ENCODE measurements at places on chromosomes 6 and 20.

- DNase-seq: no peak
These were observed 86.7 kb upstream of the BACH2 start for GRCh38 chr6:90383196-90383822.

- DNase-seq: no peak
These were observed 11.7 kb downstream of the TSHZ2 start for GRCh38 chr20:52983726-52984450.

DNA sequence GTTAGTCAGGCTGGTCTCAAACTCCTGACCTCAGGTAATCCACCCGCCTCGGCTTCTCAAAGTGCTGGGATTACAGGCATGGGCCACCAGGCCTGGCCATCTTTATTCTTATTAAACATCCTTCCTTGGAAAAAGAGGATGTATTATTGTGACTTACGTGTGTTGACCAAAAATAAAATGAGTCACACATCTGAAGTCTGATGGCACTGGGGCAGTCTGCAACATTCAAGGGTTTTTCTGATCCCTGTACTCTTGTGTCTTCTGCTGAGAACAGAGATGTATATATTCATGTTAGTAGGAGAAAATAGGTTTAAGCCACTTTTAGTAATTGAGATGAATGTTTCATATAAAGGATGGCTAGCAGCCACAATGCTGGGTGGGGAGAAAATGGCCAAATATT, 129.9 kb upstream of the RIPOR2 start:
- no peak for DNase-seq

DNA sequence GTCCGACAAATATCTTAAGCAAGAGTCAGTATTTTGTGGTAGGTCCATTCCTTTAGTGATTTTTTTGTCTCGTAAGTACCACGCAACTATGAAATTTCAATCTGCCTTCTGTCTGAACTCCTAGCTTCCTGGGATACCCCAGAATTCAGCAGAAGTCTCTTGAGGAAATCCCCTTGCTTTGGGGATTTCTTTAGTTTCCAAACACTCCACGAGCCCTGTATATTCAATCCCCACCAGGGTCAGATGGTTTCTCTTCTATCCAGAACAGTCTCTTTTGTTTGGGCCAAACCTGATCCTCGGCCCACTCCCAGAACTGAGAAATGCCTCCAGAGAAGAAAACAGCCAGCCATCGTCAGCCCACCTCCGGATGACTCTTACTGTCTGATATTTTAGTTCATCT, 113.0 kb downstream of the CHD6 start:
- DNase-seq: no peak

DNA sequence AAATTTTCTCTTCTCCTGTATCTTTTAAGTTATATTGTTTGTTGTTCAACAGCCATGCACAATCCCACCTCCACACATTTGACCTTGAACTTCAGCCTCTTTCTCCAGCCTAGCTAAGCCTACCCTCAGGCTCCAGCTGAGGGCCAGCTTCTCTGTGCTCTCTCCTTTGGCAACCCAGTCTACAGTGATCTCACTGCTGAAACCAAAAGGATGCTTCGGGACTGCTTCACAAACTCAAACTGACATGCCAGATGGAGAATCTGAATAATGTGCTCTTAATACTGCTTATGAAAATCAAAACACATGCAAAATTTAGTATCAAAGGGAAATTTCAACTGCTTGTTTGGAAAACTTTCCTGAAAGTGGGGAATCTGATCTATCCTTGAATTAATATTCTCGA, 16.1 kb upstream of the RIN2 start:
- DNase-seq: no peak

GRCh38 chr20:61737812-61738443, 327.8 kb downstream of the TAF4 start:
- no peak for DNase-seq

- no peak for DNase-seq
These were observed 553.4 kb upstream of the CITED2 start for GRCh38 chr6:139927742-139928305.

- DNase-seq: no peak
These were observed 207.4 kb downstream of the FNDC1 start for GRCh38 chr6:159376516-159377158.

DNA sequence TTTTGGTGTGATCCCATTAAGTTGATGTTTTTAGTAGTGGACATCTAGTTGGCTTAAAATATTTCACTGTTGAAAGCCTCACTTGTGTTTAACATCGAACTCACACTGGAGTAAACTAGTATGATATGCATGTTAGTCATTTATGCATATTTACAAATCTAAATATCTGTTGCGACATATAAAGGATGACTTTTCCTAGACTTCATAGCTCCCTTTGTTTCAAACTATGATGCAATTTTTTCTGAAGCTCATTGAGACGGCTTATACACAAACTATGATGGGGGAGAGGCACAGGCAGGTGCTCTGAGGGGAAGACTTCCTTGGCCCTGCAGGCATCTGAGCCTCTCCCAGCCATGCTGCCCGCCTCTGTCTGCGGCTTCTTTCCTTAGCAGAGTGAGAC, 11.8 kb upstream of the FOXC1 start:
- peak; percentile 58 for DNase-seq

GRCh38 chr20:43915211-43916072, 790 bp downstream of the TOX2 start:
- DNase-seq: peak; percentile 53

- no peak for DNase-seq
These were observed 612 bp upstream of the AGPAT4 start for GRCh38 chr6:161274488-161274858.

- no peak for DNase-seq
These were observed 6.5 kb upstream of the GATA5 start for GRCh38 chr20:62482146-62482809.

GRCh38 chr20:47849006-47849405, 63.7 kb upstream of the SULF2 start:
- no peak for DNase-seq

- DNase-seq: peak; percentile 95
These were observed 36.6 kb upstream of the LTV1 start for GRCh38 chr6:143806282-143807102.

- no peak for DNase-seq
These were observed 71.1 kb downstream of the BFSP1 start for GRCh38 chr20:17460119-17460518.

GRCh38 chr20:40467067-40467466, 222.0 kb downstream of the MAFB start:
- DNase-seq: no peak

GRCh38 chr20:5920581-5920980, 29.8 kb downstream of the TRMT6 start:
- DNase-seq: no peak

DNA sequence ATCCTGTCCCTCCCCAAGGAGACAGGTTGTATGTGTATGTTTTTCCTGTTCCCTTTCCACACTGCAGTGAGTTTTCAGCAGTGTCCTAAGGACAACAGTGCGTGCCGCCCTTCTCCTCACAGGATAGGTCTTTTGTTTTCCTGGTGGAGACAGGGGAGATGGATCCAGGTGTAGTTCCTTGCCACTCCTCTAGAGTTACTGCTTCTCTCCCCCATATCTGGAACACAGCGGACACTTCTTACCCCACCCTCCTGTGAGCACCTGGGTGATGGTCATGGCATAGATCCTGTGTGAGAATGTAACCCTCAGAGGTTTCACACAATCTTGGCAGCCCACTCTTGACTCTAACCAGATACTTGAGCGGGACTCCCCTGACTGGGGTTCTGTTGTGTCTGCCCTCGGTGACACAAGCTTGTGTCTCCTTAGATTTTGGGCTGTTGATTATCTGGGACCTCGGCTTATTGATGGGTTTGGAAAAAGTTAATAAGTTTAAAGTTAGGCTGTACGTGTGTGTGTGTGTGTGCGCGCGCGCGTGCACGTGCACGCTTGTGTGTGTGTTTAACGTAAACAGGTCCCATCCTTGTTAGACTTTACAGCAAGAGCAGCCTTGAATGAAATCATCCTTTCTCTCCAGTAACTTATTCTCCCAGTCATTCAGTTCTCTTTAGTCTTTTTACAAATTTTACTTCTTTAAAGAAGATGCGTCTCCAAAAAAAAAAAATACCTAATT, 131.3 kb upstream of the EDN1 start:
- no peak for DNase-seq

GRCh38 chr20:58699623-58700107, 7.1 kb downstream of the NPEPL1 start:
- no peak for DNase-seq

- DNase-seq: no peak
These were observed 74.6 kb upstream of the XRN2 start for GRCh38 chr20:21228511-21228910.

GRCh38 chr6:79544299-79544927, 7.2 kb upstream of the LCA5 start:
- DNase-seq: peak; percentile 72

DNA sequence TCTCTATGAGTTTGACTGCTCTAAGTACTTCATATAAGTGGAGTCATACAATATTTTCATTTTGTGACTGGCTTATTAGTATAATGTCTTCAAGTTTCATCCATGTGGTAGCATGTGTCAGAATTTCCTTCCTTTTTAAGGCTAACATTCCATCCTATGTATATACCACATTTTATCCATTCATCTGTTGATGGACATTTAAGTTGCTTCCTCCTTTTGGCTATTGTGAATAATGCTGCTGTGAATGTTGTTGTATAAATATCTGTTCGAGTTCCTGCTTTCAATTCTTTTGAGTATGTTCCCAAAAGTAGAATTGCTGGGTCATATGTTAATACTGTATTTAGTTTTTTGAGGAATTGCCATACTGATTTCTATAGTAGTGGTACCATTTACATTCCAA, 79.5 kb downstream of the PTPRA start:
- DNase-seq: no peak

GRCh38 chr20:51326201-51326819, 216.2 kb downstream of the NFATC2 start:
- DNase-seq: peak; percentile 30

DNA sequence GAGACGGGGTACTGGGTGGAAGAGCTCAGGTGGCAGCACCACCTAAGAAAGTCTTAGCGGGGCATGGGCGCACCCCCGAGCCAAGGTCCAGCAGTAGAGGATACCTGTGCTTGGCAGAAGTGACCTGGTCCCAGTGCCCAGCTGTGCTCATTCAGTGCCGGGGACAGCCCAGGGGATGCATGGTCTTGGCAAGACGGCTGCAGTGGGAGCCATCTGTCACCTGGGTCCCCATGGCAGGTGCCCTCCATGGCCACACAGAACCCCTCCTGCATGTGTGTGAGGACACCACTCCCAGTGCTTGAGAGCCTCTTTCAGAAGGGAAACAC, 664.7 kb downstream of the QKI start:
- no peak for DNase-seq

DNA sequence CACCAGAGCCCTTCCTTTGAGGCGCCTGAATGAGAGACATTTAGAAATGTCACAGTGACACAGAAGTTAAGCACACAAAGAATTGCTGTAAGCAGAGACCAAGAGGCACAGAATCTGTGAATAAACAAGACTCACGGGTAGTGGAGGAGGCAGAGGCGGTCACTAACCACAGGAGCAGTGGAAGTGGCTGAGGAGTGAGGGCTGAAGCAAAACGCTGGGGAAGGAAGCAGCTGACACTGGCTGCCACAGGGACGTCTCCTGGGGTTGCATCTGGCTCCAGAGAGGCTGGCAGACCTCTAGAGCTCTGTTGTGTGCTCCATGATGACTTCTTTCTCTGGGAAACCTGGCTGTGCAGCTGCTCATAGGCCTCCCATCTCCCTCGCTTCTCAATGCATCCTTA, 65.0 kb upstream of the SLC2A12 start:
- DNase-seq: no peak

DNA sequence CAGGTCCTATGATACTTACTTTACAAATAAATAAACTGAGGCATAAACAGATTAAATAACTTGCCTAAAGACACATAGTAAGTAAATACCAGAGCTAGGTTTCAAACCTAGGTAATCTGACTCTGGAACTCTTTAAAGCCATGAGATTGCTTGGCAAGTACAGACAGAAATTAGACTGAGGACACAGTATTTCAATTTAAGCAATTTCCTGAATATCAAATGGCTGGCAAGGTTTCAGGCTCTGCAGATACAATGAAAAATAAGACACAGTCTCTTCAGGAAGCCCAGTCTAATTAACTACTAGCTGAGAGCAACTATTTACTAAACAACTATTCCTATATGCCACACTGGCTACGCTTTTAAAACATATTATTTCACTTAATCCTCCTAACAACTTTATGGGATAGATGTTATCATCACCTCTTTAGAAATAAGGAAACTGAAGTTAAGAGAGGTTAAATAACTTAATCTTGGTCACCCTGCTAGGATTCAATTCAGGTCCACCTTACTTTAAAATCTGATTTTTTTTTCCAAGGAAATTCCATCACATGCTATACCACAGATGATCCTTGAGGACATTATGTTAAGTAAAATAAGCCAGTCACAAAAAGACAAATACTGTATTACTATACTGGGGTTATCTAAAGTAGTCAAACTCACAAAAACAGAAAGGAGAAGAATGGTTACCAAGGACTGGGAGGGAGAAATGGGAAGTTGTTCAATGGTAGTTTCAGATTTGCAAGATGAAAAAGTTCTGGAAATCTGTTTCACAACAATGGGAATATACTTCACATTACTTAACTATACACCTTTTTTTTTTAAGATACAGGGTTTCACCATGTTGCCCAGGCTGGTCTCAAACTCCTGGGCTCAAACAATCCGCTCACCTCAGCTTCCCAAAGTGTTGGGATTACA, 4.1 kb downstream of the TRPC4AP start:
- no peak for DNase-seq

DNA sequence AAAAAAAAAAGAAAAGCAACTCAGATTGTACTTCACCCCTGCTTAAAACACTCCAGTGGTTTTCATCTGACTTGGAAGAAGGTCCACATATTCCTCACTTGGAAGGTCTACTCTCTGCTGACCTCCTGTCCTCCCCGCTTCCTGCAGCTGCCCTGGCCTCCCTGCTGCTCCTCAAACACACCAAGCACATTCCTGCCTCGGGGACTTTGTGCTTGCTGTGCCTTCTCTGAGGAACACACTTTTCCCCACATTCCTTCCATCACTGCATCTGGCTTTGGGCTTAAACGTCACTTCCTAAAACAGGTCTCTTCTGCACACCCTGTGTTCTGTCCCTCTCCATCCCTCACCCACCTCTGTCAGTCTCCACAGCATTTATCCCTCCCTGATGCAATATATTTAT, 4.9 kb upstream of the PDYN start:
- DNase-seq: no peak

DNA sequence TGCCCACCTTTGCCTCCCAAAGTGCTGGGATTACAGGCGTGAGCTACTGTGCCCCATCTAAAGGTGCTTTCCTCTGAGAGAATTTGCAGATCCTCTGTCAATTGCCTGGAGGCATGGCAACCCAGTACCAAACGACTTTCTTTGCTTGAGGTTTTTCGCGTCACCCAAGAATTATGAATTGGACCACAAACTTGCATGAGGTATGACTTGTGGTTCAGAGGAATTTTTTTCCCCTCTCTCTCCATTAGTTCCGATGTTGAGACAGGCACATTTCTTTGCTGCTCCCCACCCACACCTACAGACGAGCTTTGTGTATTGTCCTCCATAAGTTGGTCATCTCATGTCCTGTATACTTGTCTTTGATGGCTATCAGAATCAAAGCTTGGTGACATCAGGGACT, 11.8 kb upstream of the SCAF8 start:
- peak; percentile 57 for DNase-seq

Data from fibroblast of villous mesenchyme (primary cell).